Kidney epithelial cell (primary cell): ENCODE measurements at places on chromosomes 5 and 9.
A peak's percentile ranks its signal among the peaks of the same experiment; 100 is the strongest.

- no peak for DNase-seq
These were observed 191.1 kb downstream of the MAT2B start for GRCh38 chr5:163696579-163696887.

- peak; percentile 12 for DNase-seq
These were observed 33.5 kb upstream of the EBF1 start for GRCh38 chr5:159133041-159133741.

DNA sequence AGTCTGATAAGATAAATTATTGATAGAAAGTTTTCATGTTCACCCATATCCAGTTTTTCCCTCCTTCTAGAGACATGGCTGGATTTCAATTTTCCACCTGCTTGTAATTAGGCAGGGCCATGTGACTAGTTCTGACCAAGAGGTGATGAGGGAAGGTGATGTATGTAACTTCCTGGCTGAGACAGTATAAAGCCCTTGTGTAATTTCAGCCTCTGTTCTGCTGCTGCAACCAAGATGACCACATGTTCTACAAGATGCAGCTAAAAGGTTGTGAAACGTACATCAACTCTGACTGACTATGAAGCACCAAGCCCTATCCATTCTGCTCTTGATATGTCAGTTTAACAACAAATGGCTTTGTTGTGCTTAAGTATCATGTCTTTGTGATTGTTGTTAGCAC is 376.5 kb upstream of the DAB2 start:
- no peak for DNase-seq

DNA sequence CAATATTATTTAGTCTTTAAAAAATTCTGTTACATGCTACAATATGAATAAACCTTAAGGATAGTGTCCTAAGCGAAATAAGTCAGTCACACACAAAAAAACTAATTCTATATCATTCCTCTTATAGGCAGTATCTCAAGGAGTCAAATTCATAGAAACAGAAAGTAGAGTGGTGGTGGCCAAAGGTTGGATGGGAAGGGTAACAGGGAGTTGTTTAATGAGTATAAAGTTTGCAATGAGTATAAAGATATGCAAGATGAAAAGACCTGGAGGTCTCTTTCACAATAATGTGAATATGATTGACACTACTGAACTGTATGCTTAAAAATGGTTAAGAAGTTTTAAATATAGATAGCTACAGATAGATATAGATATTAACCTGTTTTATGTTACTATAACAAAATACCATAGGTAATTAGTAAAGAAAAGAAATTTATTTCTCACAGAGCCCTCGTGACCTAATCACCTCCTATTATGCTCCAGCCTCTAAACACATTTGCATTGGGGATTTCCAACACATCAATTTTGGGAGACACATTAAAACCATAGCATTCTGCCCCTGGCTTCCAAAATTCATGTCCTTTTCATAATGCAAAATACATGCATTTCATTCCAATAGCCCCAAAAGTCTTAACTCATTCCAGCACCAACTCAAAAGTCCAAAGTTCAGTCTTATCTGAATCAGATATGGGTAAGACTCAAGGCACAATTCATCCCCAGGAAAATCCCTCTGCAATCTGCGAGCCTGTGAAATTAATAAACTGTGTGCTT is 93.6 kb downstream of the ATPSCKMT start:
- DNase-seq: no peak

- DNase-seq: no peak
These were observed 631.9 kb downstream of the PRELID2 start for GRCh38 chr5:145203193-145203592.

DNA sequence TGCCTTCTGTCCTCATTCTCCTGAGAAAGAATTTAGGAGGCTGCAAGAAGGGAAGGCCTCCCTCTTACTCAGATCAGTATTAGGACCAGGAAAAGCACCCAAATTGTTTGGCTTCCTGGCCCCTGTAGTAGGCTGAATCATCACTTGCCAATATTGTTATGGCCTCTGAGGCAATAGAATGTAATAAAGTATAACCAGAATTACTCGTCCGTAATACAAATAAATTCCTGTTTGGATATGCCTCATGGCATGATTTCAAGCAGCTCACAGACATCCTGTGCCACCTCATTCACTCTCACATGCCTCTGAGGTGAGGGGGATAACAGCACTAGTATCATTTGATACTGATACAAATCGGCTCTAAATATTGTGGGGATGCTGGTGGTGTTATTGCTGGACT is 427.3 kb downstream of the ISL1 start:
- peak; percentile 10 for DNase-seq

DNA sequence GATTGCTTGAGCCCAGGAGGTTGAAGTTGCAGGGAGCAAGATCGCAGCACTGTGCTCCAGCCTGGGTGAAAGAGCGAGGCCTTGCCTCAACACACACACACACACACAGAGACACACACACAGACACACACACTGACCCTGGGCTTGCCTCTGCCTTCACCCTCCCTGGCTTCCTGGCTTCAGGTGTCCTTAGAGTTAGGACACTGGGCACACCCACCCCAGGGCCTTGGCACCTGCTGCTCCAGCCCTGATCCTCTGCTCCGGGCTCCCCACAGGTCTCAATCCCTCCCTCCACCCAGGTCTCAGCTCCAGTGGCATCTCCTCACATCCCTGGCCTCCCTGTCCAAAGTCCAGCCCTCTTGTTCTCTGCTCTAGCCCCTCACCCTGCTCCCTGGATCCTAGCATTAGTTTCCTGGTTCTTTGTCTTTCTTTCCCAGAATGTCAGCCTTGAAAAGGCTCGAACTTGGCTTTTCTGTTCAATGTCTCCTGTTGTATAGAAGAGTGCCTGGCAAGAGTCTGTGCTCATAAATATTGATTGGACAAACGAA is 212.9 kb downstream of the C9orf50 start:
- DNase-seq: no peak

DNA sequence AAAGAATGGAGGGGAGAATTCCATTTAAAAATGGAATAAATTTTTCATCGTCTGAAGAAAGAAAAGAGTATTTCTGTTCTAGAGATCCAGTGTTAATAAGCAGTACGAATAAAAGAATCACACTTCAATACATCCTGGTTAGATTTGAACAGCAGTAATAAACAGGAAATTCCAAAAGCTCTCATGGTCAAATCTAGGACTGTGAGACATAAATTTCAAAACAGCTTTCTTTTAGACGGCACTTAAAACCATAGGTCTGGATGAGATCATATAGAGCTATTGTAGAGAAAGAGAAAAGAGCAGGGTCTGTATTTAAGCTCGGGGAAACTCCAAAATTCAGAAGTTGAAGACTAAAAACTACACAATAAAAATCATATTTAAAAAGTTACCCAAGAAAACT is 1006.9 kb upstream of the CTNND2 start:
- no peak for DNase-seq

DNA sequence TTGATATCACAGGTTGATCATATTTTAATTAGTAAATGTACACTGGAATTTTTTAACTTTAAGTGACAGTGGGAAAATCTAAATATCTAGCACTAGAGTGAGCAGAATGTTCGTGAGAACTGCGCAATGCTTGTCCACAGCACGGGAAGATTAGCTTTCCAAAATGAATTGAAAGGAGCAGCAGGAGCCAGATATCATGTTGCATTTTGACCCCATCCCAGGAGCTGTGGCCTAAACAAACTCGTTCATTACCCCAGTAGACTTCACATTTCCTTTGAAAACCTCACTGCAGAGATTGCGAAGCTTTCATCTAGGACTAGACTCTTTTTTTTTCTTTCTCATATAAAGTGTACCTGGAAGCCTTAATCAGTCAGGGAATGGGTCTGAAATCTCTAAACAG is 525.8 kb downstream of the CTNND2 start:
- no peak for DNase-seq

- DNase-seq: no peak
These were observed 63.4 kb downstream of the TLE1 start for GRCh38 chr9:81625969-81626368.

- DNase-seq: no peak
These were observed 260.9 kb upstream of the TUT7 start for GRCh38 chr9:86614871-86615849.

DNA sequence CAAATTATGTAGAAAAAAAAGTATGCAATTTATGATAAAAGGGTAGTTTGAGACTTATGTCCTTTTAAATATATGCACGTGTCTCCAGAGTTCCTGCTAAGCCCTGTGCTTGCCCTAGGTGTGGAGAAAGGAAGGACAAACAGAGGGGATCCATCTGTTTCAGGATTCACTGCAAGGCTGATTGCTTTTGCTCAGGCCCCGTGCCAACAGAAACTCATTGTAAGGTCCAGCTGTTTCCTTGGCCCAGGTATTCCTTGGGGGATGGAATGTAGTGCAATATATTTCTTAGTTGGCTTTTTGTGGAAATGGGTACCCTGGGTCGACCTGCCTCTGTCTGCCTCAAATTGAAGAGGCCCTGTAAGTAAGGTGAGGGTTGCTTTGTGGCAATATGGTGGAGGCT is 268.6 kb upstream of the CLINT1 start:
- DNase-seq: no peak

DNA sequence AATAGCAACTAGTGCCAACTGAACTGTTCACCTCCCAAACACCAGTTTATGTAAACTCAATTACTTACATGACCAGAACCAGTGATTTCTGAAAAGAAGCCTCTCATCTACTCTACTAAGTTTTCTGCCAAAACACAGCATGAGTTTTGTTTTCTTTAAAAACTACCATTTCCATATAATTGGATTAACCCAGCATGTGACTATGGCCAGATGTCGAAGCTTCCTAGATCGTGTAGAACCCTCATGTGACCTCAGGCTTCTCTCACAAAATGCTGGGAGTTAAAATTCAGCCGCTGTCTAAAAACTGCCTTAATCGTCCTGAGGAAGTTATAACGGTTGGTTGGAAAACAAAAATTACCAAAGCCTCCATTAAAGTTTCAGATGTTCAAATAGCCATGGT is 303.5 kb downstream of the IRX1 start:
- DNase-seq: no peak

DNA sequence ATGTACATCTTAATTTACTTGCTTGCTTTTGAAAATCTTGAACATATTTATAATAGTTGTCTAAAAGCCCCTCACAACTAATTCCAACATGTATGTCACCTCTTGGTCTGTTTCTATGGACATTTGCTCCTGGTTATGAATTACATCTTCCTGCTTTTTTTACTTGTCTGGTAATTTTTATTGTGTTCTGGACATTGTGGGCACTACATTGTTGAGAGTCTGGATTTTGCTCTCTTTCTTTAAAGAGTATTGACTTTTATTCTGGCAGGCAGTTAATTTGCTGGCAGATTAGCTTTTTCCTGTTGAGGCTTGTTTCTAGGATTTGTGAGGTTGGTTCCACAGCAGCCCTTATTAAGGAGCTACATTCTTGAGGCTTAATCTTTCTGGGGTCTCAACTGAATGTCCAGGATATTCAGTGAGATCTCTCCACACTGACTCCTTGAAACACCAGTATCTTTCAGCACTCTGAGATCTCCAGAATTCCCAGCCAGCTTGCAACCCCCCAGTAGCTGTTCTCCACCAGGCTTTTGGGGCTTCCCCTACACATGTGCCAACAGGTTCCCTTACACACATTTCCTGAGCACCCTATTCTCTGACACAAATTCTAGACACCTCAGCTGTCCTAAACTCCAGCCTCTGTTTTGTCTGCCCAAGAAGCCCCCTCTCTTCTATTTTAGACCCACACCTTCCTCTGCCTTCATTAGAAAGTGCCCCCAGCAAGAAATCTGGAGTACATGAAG is 27.4 kb downstream of the KIAA1191 start:
- DNase-seq: no peak

DNA sequence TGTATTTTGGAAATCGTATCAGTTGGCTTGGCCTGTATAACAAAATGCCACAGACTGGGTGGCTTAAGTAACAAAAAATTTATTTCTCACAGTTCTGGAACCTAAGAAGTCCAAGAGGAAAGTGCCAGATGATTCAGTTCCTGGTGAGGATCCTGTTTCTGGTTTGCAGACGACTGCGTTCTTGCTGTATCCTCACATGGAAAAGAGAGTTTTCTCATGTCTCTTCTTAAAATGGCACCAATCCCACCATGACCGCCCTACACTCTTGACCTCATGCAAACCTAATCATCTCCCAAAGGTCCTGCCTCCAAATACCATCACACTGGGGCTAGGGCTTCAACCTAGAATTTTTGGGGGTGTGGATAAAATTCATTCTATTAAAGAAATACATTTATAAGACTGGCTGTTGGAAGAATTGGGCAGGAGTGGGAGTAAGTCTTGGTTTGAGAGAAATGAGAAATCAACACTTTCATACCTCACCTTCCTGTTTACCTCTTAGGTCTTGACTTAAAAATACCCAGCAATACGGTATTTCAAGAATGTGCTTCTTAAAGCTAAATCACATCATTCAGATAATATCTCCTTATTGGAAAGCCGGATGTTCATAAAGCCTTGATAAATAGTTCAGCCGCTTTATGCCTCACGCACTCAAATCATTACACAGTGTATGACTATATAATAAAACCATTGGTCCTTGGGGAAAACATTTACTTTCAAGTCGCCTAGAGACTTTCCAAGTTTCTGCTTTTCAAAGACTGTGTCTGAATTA is 28.7 kb downstream of the PTTG1 start:
- no peak for DNase-seq

DNA sequence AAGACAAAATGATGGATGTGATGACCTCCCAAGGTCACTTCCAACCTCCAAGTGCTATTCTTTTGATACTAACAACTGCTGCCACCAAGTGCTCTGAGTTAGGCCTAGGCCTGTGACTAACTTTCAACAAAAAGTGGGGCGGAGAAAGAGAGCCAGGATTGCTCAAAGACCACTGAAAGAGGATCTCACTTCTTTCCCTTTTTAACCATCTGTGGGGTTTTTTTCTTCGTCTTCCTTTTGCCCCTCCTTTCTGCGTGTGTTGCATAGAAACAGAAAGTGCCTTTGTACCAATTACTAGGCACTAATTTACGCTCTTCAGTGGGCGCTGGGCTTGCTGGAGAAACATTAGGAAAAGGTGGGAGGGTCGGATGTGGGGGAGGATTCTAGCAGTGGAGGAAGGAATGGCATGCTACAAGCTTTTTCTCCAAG is 8.0 kb downstream of the KLF9 start:
- DNase-seq: no peak

GRCh38 chr5:54103871-54104270 is 206.5 kb downstream of the ARL15 start:
- no peak for DNase-seq

GRCh38 chr5:57825031-57825686 is 342.5 kb upstream of the ACTBL2 start:
- DNase-seq: peak; percentile 98

DNA sequence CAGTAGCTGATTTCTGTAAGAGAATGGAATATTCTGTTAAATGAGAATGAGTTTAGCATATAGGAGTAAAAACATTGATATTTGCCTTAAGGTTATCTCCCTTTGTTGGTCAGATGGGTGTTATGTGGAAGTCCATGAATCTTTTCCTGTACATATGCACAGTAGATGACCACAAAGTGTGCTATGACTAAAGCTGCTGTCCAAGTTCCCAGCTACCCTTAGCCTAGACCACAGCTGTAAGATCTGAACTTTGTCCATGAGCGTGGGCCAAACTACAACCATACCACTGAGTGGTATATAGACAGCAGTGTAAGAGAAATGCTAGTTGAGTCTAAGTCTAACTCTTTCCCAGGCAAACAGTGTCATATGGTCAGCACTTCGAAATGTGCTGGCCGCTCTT is 48.8 kb downstream of the CD180 start:
- no peak for DNase-seq

- DNase-seq: no peak
These were observed 13.2 kb upstream of the BOD1 start for GRCh38 chr5:173629628-173630027.

GRCh38 chr9:10806868-10807267 is 194.1 kb upstream of the PTPRD start:
- DNase-seq: no peak

- DNase-seq: peak; percentile 64
These were observed at the start of the genes ANAPC2 and SSNA1 for GRCh38 chr9:137188490-137189296. Gene ANAPC2 (minus strand): TSS chr9:137188560. CDS start chr9:137188532, 28 bp downstream. Gene SSNA1 (plus strand): TSS chr9:137188676. CDS start chr9:137188727, 51 bp downstream.

- peak; percentile 10 for DNase-seq
These were observed 132.4 kb upstream of the EPB41L4A start for GRCh38 chr5:112551419-112552032.
